Type B pancreatic cell (in vitro differentiated cells): ENCODE measurements at places on chromosomes 6 and 20. TPM values are rescaled to one million over a fixed set of nuclear protein-coding genes. Genes with fewer than 3 reads are reported as not detected.
A peak's percentile ranks its signal among the peaks of the same experiment; 100 is the strongest.

The PROKR2 gene
- total RNA-seq = 4.8 and 5.9 TPM in 2 replicates

The RAET1L gene
- not detected in 2 replicates for total RNA-seq

The FOXA2 gene
- total RNA-seq = 17.5 and 21.2 TPM in 2 replicates

The KIAA1755 gene
- total RNA-seq = 4.7 TPM in 1 of 2 replicates, not detected in the other

The ARMC2 gene
- 6.7 and 15.5 TPM in 2 replicates for total RNA-seq

The MKKS gene
- total RNA-seq = 16.2 and 19.9 TPM in 2 replicates

GRCh38 chr6:163263998-163264661, 150.4 kb upstream of the QKI start:
- peaks cover 21% of the 10 kb centered on the region for H3K4me1 ChIP-seq
- DNase-seq = no peak
- no peak overlapping the region for H3K27ac ChIP-seq
- no peak overlapping the region for H3K4me3 ChIP-seq
- peaks cover 28% of the 10 kb centered on the region for H3K27me3 ChIP-seq

- H3K27ac ChIP-seq = no peak overlapping the region
- peaks cover 49% of the 10 kb centered on the region for H3K4me1 ChIP-seq
- H3K27me3 ChIP-seq = no peaks in the 10 kb centered on the region
- no peak for DNase-seq
- no peak overlapping the region for H3K4me3 ChIP-seq
Measured at GRCh38 chr6:158028876-158029275, 47.2 kb downstream of the SYNJ2 start.

- no peaks in the 10 kb centered on the region for H3K27me3 ChIP-seq
- H3K4me1 ChIP-seq = peaks cover 30% of the 10 kb centered on the region
- no peak for DNase-seq
- H3K36me3 ChIP-seq = no peaks in the 10 kb centered on the region
Measured at GRCh38 chr20:4942331-4942730, 59.0 kb downstream of the SLC23A2 start.

- no peaks in the 10 kb centered on the region for H3K36me3 ChIP-seq
- DNase-seq = no peak
- peaks cover 4% of the 10 kb centered on the region for H3K27me3 ChIP-seq
- no peaks in the 10 kb centered on the region for H3K4me1 ChIP-seq
- H3K27ac ChIP-seq = no peak overlapping the region
Measured at GRCh38 chr6:72724545-72724944, 102.7 kb downstream of the KCNQ5 start.

DNA sequence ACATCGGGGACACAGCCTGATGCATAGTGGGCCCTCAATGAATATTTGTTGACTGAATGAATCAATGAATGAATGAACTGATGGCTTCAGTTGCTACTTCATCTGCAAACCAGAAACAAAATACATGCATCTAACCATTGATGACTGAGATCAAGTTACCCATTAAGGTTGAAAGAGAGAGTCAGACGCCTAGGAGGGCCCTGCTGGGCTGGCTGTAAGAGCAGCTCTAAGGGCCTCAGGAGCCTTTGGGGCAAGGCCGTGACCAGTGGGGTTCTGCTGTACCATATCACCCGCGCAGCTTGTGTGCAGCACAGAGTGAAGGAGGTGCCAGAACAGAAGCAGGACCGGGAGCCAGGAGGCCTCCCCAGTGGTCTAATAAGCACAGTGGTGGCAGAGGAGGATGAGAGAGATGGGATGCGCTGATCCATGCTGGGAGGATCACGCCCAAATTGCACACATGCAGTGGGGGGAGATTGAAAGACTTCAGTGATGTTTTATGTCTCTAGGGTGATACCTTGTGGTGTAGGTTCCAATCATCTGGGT, 96.1 kb upstream of the KCNG1 start:
- H3K36me3 ChIP-seq = no peaks in the 10 kb centered on the region
- DNase-seq = no peak
- H3K4me1 ChIP-seq = peaks cover 43% of the 10 kb centered on the region
- H3K27me3 ChIP-seq = no peaks in the 10 kb centered on the region
- H3K27ac ChIP-seq = peak overlapping the region; percentile 99

DNA sequence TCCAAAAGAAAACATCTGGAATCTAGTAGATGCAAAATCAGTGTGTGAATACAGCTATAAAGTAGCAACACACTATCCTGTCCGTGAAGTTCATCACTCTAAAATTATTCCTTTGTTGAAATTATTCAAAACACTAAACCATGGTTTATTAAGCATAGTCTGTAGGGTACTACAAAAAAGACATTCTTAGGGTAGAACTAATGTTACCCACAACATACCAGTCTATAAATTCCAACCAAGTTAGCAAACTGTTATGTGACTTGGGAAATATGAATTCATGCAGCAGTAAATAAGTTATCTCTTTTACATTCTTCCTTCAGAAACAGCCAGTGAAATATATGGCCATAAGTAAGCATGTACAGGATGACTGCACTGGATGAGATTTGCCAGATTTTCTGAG, 580.3 kb upstream of the ADGRB3 start:
- no peak overlapping the region for H3K4me3 ChIP-seq
- H3K27ac ChIP-seq = no peak overlapping the region
- H3K36me3 ChIP-seq = no peaks in the 10 kb centered on the region
- DNase-seq = no peak
- H3K4me1 ChIP-seq = no peaks in the 10 kb centered on the region

- no peak for DNase-seq
- H3K27me3 ChIP-seq = no peaks in the 10 kb centered on the region
- no peaks in the 10 kb centered on the region for H3K4me1 ChIP-seq
Measured at GRCh38 chr6:97645757-97646156, 362.7 kb upstream of the MMS22L start.

DNA sequence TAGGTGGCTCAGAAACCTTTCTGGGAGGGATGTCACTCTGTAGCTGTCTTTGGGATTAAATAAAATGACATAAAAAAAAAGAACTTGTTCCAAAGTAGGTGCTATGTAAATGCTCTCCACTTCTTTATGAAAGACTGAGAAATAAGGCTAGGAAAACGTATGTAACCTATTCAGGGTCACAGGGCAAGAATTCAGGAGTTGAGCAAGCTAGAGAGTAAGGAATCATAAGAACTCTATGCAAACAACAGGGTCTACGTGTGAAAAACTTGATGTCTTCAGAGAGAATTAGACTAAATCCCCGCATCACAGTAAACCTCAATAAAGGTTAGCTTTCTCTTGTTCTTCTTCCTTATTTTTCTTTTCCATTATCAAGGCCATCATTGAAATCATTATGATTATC, 59.2 kb downstream of the LAMA4 start:
- no peak overlapping the region for H3K4me3 ChIP-seq
- peaks cover 3% of the 10 kb centered on the region for H3K36me3 ChIP-seq
- no peak overlapping the region for H3K27ac ChIP-seq

DNA sequence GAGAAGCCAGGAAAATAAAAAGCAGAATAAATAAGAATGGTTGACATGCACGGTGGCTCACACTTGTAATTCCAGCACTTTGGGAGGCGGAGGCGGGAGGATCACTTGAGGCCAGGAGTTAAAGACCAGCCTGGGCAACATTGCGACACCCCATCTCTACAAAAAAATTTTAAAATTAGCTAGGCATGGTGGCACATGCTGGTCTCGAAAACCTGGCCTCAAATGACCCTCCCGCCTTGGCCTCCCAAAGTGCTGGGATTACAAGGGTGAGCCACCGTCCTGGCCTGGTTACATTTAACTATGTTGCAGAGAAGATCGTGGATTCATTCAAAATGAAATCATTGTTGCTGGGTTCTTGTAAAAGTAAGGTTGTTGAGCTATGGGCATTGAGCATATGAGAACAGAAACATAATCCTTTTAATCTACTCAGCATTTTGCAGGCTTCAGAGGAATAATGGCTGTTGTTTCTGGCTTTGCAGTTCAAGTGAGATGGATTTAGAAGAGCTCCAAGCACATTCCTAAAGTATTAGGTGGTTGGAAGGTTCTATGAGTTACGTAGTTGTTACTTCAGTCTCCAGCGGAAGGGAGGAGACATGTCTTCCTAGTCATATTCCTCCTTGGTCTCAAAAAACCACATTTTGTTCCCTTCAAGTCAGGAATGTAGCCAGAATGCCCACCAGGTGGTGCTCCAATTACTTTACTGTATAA, 45.6 kb upstream of the RAB23 start:
- H3K36me3 ChIP-seq = no peaks in the 10 kb centered on the region
- H3K27me3 ChIP-seq = peaks cover 6% of the 10 kb centered on the region
- H3K4me3 ChIP-seq = no peak overlapping the region
